ENCODE measurements at places on chromosomes 5 and 9. TPM values are rescaled to one million over a fixed set of nuclear protein-coding genes. Genes with fewer than 3 reads are reported as not detected.

- no peak for DNase-seq
These were observed 40.4 kb upstream of the SMU1 start for GRCh38 chr9:33116860-33117259.

- no peak for DNase-seq
These were observed 185.6 kb downstream of the AOPEP start for GRCh38 chr9:94911986-94912635.

GRCh38 chr5:143134269-143134668 lies 269.2 kb downstream of the NR3C1 start:
- no peak for DNase-seq

- no peak for DNase-seq
These were observed 391.5 kb upstream of the DAB2 start for GRCh38 chr5:39816156-39816845.

DNA sequence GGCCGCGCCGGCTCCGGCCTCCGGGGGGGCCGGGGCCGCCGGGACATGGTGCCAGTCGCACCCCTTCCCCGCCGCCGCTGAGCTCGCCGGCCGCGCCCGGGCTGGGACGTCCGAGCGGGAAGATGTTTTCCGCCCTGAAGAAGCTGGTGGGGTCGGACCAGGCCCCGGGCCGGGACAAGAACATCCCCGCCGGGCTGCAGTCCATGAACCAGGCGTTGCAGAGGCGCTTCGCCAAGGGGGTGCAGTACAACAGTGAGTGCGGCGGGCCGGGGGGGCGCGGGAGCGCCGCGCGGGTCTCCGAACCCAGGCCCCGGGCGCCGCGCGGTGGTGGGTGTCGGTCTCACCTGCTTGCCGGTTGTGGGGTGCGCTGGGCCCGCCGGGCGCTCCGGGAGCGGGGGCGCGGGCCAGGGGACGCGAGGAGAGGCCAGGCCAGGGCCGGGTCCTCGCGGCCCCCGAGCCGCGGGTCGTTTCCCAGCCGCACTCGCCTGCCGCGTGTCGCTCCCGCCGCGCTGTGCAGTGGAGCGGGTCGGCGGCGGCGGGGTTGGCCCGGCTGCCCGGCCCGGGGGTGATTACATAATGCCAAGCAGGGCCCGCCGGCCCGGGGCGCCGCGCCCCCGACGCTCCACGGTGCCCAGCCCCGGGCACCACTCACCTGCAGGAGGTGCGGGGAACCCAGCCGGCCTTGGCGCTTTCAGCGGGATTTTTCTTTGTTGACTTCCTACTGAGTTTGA lies 492 bp downstream of the RABL6 start:
- DNase-seq = peak; percentile 75

PBX3 gene
- total RNA-seq = 23.6 TPM

SEMA4D gene
- total RNA-seq = 147 TPM

BARHL1 gene
- not detected for total RNA-seq

- DNase-seq = no peak
These were observed 359.5 kb downstream of the DTWD2 start for GRCh38 chr5:118628660-118629354.

GRCh38 chr9:3012842-3013241 lies 168.9 kb upstream of the PUM3 start:
- no peak for DNase-seq

- DNase-seq = no peak
These were observed 20.1 kb downstream of the DIAPH1 start for GRCh38 chr5:141598391-141599345.

WDR31 gene
- 8.7 TPM for total RNA-seq

DNA sequence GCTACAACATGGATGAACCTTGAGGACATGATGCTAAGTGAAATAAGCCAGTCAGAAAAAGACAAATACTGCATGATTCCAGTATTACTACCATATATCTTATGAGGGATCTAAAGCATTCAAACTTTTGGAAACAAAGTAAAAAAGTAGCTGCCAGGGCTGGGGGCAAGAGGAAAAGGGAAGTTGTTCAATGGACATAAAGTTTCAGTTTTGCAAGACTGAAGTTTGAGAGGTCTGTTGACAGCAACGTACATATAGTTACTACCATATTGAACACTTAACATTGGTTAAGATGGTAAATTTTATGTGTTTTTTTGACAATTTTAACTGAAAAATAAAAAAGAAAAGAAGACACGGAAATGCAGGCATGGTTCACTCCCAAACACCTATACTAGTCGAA lies 77.6 kb downstream of the MAPKAP1 start:
- DNase-seq = no peak

C5orf52 gene
- not detected for total RNA-seq

RNF14 gene
- total RNA-seq = 69.3 TPM

DNA sequence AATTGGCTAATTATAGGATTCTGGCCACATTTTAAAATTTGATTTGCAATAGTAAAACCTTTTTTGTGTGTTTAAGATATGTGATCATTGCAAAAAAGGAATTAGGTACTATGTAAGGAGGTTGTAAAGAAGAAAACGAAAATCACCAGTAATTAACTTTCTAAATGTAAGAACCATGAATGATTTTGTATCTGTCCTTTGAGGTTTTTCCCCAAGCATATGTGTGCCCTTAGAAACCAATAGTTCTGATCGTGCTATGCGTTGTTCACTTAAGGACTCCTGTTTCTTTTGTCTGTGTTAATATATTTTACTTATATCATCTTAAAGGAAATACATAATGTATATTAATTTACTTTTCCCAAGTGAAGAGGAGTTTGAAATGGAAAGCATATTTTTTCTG lies 410.2 kb downstream of the PSAT1 start:
- DNase-seq = no peak

GRCh38 chr9:108684288-108685025 lies 171.3 kb downstream of the ACTL7B start:
- no peak for DNase-seq

GRCh38 chr9:64128572-64128971 lies 1156.4 kb downstream of the FOXD4L5 start:
- DNase-seq = no peak

DNA sequence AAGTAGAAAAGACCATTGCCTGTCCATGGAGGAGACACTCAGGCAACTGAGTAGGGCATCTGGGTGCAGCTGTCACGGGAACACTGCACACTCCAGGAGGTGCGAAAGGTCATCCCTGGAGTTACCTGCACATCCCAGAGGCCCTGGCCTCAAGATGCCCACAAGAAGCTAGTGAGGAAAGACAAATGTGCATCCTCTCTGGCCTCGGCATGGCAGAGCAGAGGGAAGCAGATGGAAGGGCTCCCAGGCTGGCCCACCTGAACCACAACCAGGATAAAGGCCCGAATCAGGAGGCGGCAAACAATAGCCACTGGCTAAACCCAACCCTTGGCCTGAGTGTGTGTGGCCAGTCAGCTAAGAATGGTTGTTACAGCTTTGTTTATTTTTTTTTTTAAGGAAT lies 231.7 kb downstream of the SYK start:
- DNase-seq = no peak

GRCh38 chr5:98433022-98433421 lies 340.4 kb upstream of the RGMB start:
- no peak for DNase-seq

- DNase-seq = no peak
These were observed 37.5 kb downstream of the ZNF618 start for GRCh38 chr9:113913426-113914195.

FSTL4 gene
- total RNA-seq = 0.09 TPM

GRCh38 chr5:1108023-1108864 lies 3.6 kb downstream of the SLC12A7 start:
- no peak for DNase-seq

DNA sequence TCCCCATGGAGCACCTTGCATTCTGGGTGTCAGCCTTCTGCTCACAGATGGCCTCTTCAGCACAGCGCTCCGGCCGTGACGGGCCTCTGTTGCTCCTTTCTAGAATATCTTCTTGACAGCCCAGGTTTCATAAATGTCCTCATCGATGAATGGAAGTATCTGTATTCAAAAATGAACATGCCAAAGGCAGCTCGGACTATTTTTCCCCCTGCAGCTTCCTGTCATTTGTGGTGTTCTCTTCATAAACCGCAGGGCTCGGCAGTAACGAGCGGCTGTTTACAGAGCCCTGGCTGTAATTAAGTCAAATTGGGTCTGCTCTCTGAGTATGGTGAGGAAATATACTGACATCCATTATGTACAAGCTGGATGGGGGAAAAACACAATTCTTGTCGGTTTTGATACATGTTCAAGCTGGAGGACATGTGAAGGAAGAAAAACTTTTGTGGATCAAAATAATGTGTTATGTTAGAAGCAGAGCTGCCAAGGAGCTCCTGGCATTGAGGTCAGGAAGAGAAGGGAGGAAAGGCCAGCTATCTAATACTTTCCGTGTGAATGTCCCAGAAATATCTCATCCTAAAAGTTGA lies 154.1 kb upstream of the CD180 start:
- no peak for DNase-seq

DNA sequence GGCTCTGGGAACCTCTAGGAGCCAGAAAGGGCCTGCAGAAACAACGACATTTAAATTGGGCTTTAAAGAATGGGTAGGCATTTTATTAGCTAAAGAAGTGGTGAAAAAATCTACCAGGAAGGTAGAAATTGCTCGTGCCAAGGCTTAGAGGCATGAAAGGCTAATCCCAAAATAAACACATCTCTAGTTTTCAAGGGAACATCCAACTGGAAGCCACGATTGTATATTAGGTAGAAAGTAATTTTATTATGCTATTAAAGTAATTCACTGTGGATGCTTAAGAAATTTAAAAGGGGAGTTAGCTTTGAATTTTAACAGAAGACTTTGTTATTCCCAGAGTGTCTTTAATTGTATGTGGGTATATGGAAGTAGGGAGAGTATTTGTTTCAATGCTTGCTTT lies 17.5 kb upstream of the CNTLN start:
- no peak for DNase-seq

TAF11L5 gene
- not detected for total RNA-seq

All from kidney (tissue), 22 donors.